Cerebellar nuclear complex (tissue), 1 donor: ENCODE measurements at places on chromosomes 7 and 10.
A peak's percentile ranks its signal among the peaks of the same experiment; 100 is the strongest.

DNA sequence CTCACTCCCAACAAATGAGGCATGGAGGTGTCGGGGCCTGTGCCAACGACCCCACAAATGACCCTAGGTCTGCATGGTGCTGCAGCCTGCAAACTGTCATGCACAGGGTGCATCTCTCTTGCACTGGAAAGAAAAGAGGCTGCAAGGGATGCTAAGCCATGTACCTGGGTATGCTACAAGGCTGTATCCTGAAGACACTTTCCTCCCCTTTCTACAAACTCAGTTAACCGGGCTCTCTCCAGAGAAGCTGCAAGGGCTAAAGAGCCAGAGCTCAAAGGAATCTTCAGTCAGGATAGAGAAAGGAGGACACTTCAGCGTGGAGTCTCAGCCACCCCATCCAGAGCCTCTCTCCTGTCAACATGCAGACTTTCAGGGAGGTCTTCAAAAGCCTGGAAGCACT, 449.0 kb downstream of the GRID1 start:
- DNase-seq: no peak

DNA sequence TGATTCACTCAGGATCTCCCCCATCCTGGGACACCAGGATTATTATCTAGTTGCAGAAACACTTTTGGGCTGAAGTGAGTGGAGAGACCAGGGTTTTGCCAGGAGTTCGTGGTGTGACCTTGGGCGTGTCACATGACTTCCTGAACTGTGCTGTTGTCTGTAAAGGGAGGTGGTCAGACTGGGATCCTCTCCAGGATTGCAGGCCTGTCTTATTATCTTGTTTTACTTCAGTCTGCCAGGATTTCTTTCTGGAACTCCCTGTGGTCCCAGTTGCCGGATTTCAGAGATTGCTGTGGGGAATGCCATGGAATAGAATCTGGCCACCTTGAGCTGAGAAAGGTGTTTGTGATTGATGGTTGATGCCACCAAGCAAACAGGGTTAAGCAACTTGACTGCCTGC, 35.8 kb downstream of the CRCP start:
- DNase-seq: no peak

- DNase-seq: no peak
Measured at GRCh38 chr7:113550966-113551365, 367.8 kb downstream of the PPP1R3A start.

GRCh38 chr7:16753102-16753931, at the start of gene TSPAN13:
TSPAN13 (plus strand) TSS chr7:16753755; CDS start chr7:16753968, 213 bp downstream.
- DNase-seq: peak; percentile 78

GRCh38 chr10:10540398-10540797, 477.3 kb upstream of the CELF2 start:
- DNase-seq: no peak
